ENCODE measurements at places on chromosomes 4 and X. TPM values are rescaled to one million over a fixed set of nuclear protein-coding genes. Genes with fewer than 3 reads are reported as not detected.

Gene CXorf49
- total RNA-seq = not detected

Gene ADGRA3
- total RNA-seq = 21.9 TPM

Gene MAGEA8
- not detected for total RNA-seq

Gene SHISA3
- total RNA-seq = 0.65 TPM

Gene LINC00632
- total RNA-seq = 6.2 TPM

Gene EPGN
- 4.8 TPM for total RNA-seq

Gene HMGN5
- 1.00 TPM for total RNA-seq

Gene INTU
- 5.7 TPM for total RNA-seq

Gene FRYL
- total RNA-seq = 39.5 TPM

Gene ASB12
- not detected for total RNA-seq

Gene PARM1
- total RNA-seq = 2.0 TPM

Gene AWAT2
- total RNA-seq = not detected

Gene ZCCHC4
- 5.8 TPM for total RNA-seq

Gene MAOA
- total RNA-seq = 4.8 TPM

Gene ZCCHC18
- 0.57 TPM for total RNA-seq

Gene CCNB3
- 0.09 TPM for total RNA-seq

Gene FANCB
- 4.6 TPM for total RNA-seq

Gene TMEM35A
- 3.4 TPM for total RNA-seq

Gene MND1
- total RNA-seq = 3.1 TPM

Gene FAM9B
- total RNA-seq = not detected

Gene SOX3
- total RNA-seq = not detected

Gene EXOC1L
- total RNA-seq = not detected

Gene GRK4
- total RNA-seq = 4.1 TPM

Gene NAP1L5
- 9.8 TPM for total RNA-seq

Gene GATB
- total RNA-seq = 17.2 TPM

Gene CXCL8
- total RNA-seq = 29.5 TPM

Gene HMGB3
- 7.1 TPM for total RNA-seq

Gene CFAP47
- total RNA-seq = under 0.01 TPM

Gene FHIP1A
- total RNA-seq = 0.43 TPM

Gene SH2D1A
- not detected for total RNA-seq

Gene TCEAL7
- 37.3 TPM for total RNA-seq

Gene MTMR8
- total RNA-seq = not detected

Gene HSPA4L
- total RNA-seq = 4.0 TPM

Gene PCDH10
- 1.8 TPM for total RNA-seq

Gene HPGD
- total RNA-seq = 0.09 TPM

Gene RAI2
- total RNA-seq = 0.14 TPM

Gene NXT2
- 10.8 TPM for total RNA-seq

Gene TET2
- total RNA-seq = 6.7 TPM

Gene CPZ
- 14.5 TPM for total RNA-seq

Gene NR0B1
- not detected for total RNA-seq

Gene SLC39A8
- 48.5 TPM for total RNA-seq

Gene SLC2A9
- 4.3 TPM for total RNA-seq

Gene OPRPN
- total RNA-seq = not detected

Gene DOCK11
- total RNA-seq = 30.7 TPM

Gene PDLIM3
- total RNA-seq = 15.8 TPM

Gene ATP1B4
- not detected for total RNA-seq

Gene SOD3
- total RNA-seq = 12.2 TPM

Gene AKAP4
- not detected for total RNA-seq

Gene HTN3
- total RNA-seq = not detected

Gene CXCL3
- 18.5 TPM for total RNA-seq
